Stomach (tissue), 19 donors: ENCODE measurements at places on chromosomes 2 and 18. TPM values are rescaled to one million over a fixed set of nuclear protein-coding genes. Genes with fewer than 3 reads are reported as not detected.
A peak's percentile ranks its signal among the peaks of the same experiment; 100 is the strongest.

DSC2 gene
- total RNA-seq, result 11.2 TPM

AGAP1 gene
- total RNA-seq, result 70.7 TPM

EDAR gene
- total RNA-seq, result not detected

SLC16A14 gene
- total RNA-seq, result not detected

MOGAT1 gene
- not detected for total RNA-seq

IWS1 gene
- total RNA-seq, result 92.2 TPM

OR6B2 gene
- total RNA-seq, result not detected

GALNT3 gene
- 134 TPM for total RNA-seq

ADI1 gene
- total RNA-seq, result 25.1 TPM

KRCC1 gene
- 22.6 TPM for total RNA-seq

GRCh38 chr2:106963156-106963555 lies 77.2 kb upstream of the ST6GAL2 start:
- H3K4me3 ChIP-seq, result no peak overlapping the region
- no peak overlapping the region for H3K27ac ChIP-seq
- H3K27me3 ChIP-seq, result no peaks in the 10 kb centered on the region
- no peaks in the 10 kb centered on the region for H3K36me3 ChIP-seq
- no peaks in the 10 kb centered on the region for H3K4me1 ChIP-seq

DNA sequence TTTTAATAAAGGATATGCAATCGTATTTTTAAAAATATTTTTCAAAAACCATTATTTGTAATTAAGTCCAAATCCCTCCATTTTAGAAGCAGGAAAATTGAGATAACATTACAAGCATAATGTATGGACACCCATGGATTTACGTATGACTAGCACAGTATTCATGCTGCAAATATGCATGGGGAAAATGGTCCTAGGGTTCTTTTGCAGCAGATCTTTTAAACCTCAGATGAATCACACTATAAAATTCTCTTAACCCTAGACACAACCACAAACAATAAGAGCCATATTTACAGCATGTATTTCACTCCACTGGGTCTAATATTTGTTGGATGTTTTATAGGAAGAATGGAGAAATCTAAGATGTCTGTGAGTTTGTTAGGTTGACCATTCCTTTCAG lies 453.4 kb downstream of the TGIF1 start:
- no peak overlapping the region for H3K27ac ChIP-seq
- no peaks in the 10 kb centered on the region for H3K4me1 ChIP-seq
- H3K36me3 ChIP-seq, result no peaks in the 10 kb centered on the region
- H3K4me3 ChIP-seq, result no peak overlapping the region
- H3K27me3 ChIP-seq, result no peaks in the 10 kb centered on the region

GRCh38 chr2:128667391-128667790 lies 348.7 kb upstream of the HS6ST1 start:
- DNase-seq, result no peak
- no peaks in the 10 kb centered on the region for H3K27me3 ChIP-seq
- no peaks in the 10 kb centered on the region for H3K36me3 ChIP-seq
- no peak overlapping the region for H3K27ac ChIP-seq
- H3K4me1 ChIP-seq, result no peaks in the 10 kb centered on the region

DNA sequence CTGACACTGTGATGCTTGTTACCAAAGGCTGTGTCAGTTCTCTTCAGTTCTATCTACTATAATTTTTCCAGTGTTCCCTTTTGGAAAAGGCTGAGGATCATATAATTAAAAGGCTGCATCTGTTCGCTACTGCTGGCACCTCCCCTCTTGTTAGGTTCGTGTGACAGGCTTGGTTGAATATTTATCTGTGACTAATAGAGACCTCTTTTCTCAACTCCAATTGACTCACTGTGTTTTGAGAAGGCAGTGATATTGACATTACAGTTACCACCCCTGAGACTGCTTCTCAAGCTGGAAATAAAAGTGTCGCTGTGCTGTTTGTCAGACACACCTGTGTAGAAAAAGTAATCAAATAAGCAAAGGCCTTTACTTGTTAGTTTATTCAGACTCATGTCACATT lies 205.5 kb upstream of the KCNH7 start:
- H3K27me3 ChIP-seq, result no peaks in the 10 kb centered on the region
- H3K36me3 ChIP-seq, result no peaks in the 10 kb centered on the region
- H3K27ac ChIP-seq, result no peak overlapping the region
- no peak for DNase-seq

- H3K36me3 ChIP-seq, result peaks cover 12% of the 10 kb centered on the region
- H3K4me1 ChIP-seq, result peaks cover 55% of the 10 kb centered on the region
- H3K27me3 ChIP-seq, result no peaks in the 10 kb centered on the region
- DNase-seq, result peak; percentile 34
- H3K27ac ChIP-seq, result peak overlapping the region; percentile 93
- H3K4me3 ChIP-seq, result peak overlapping the region; percentile 63
Measured at GRCh38 chr2:73985308-73986084, 786 bp downstream of the TET3 start.

DNA sequence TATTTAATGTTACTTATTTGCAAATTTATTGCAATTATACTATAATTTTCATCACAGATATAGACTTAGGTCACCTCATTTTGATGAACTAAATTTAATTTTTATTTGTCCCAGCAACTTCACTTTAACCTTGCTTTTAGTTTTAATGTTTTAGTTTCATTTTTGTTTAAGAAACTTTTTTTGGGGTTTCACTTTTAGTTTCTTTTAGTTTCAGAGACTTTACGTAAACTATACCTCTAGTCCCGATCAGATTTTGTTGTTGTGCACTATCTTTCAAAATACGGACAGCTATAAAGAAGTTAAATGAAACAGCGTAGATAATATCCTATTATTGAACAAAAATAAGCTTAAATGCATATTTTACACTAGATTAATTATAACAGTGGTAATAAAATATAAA lies 460.5 kb downstream of the ERBB4 start:
- no peaks in the 10 kb centered on the region for H3K4me1 ChIP-seq
- no peak for DNase-seq
- H3K36me3 ChIP-seq, result no peaks in the 10 kb centered on the region
- no peaks in the 10 kb centered on the region for H3K27me3 ChIP-seq
- H3K27ac ChIP-seq, result no peak overlapping the region
- no peak overlapping the region for H3K4me3 ChIP-seq

DNA sequence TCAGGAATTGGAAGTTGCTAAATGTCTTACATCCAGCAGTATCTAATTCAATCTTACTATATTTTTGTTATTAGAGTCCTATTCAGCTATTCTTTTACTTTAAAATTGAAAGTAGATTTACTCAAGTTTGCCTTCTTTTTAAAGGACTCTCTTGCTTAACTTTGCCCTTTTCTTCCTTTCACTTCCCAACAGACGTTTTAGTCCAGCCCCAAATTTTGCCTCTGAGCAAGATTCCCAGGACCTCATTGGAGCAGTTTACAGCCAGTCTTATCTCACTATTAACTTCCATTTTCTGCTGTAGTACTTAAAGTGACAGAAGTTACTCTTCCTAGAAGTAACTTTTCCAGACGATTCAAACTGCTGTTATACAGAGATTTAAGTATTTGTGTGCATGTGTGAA lies 1.7 kb upstream of the PRKD3 start:
- peak overlapping the region; percentile 90 for H3K27ac ChIP-seq
- no peaks in the 10 kb centered on the region for H3K36me3 ChIP-seq
- H3K27me3 ChIP-seq, result no peaks in the 10 kb centered on the region
- H3K4me1 ChIP-seq, result peaks cover 27% of the 10 kb centered on the region
- peak overlapping the region; percentile 78 for H3K4me3 ChIP-seq

GRCh38 chr2:73235315-73236028 lies 1.4 kb downstream of the CCT7 start:
- peaks cover 19% of the 10 kb centered on the region for H3K36me3 ChIP-seq
- peak overlapping the region; percentile 92 for H3K27ac ChIP-seq
- no peak for DNase-seq
- H3K4me3 ChIP-seq, result peak overlapping the region; percentile 81
- no peaks in the 10 kb centered on the region for H3K27me3 ChIP-seq

DNA sequence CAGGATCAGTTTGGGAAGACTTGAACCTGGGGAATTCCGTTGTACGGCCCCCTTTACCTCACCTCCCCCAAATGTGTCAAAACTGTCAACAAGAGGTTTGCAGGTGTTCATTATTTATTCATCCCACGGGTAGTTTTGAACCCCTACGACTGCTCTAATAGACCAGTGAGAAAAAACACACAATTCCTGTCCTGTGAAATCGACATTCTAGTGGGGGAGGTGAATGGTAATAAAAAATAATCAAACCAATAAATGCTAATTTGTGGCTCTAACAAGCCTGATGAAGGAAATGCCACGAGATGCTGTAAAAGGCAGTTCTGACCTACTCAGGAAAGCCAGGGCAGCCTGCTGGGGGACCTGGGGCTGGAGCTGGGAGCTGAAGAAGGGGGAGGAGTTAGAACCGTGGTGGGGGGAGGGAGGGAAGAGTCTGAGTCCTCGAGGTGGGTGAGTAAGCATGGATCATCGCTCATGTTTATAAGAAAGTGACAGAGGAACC lies 463 bp upstream of the DNAJB2 start:
- peaks cover 22% of the 10 kb centered on the region for H3K4me1 ChIP-seq
- no peak for DNase-seq
- H3K27me3 ChIP-seq, result no peaks in the 10 kb centered on the region
- peak overlapping the region; percentile 74 for H3K4me3 ChIP-seq
- peaks cover 23% of the 10 kb centered on the region for H3K36me3 ChIP-seq

- no peak overlapping the region for H3K4me3 ChIP-seq
- peaks cover 20% of the 10 kb centered on the region for H3K4me1 ChIP-seq
- H3K27me3 ChIP-seq, result no peaks in the 10 kb centered on the region
- H3K27ac ChIP-seq, result no peak overlapping the region
- no peaks in the 10 kb centered on the region for H3K36me3 ChIP-seq
Measured at GRCh38 chr18:519019-519879, 18.7 kb upstream of the COLEC12 start.

DNA sequence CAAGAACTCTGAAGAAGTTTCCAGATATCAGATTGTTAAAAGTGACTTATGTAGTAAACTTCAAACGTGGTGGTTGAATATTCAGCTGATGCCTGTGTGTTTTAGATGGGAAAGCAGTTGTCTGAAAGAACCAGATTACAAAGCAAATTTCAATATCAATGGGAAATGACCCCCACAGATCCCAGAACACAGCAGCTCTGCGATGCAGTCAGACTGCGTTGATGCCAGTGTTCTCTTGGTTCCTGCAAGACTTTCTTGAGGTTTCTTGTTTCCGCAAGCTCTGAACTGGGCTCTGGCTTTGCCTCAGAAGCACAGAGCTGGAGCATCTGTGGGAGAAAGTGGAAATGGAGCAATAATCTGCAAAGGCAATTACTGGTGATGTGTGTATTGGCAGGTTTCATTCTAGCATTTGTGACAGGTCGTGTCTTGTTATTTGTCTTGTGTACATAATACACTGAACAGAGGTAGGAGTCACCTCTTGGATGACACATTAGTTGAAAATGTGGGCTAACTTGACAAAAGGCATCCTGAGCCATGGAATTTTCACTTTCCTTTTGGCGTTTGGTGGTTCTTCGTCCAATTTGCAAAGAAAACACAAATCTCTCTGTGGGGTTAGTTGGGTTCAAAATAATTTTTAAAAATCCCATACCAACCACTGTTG lies 10.8 kb upstream of the LYPD6B start:
- no peaks in the 10 kb centered on the region for H3K36me3 ChIP-seq
- H3K27ac ChIP-seq, result no peak overlapping the region
- H3K27me3 ChIP-seq, result peaks cover 18% of the 10 kb centered on the region
- no peak for DNase-seq

- no peaks in the 10 kb centered on the region for H3K36me3 ChIP-seq
- no peak overlapping the region for H3K4me3 ChIP-seq
- no peak overlapping the region for H3K27ac ChIP-seq
- H3K27me3 ChIP-seq, result no peaks in the 10 kb centered on the region
- no peaks in the 10 kb centered on the region for H3K4me1 ChIP-seq
Measured at GRCh38 chr2:230097424-230097823, 28.7 kb upstream of the SLC16A14 start.

GRCh38 chr2:127309468-127309867 lies 15.5 kb upstream of the ERCC3 start:
- H3K27me3 ChIP-seq, result no peaks in the 10 kb centered on the region
- peaks cover 84% of the 10 kb centered on the region for H3K36me3 ChIP-seq
- no peak overlapping the region for H3K27ac ChIP-seq
- DNase-seq, result no peak
- H3K4me1 ChIP-seq, result no peaks in the 10 kb centered on the region

DNA sequence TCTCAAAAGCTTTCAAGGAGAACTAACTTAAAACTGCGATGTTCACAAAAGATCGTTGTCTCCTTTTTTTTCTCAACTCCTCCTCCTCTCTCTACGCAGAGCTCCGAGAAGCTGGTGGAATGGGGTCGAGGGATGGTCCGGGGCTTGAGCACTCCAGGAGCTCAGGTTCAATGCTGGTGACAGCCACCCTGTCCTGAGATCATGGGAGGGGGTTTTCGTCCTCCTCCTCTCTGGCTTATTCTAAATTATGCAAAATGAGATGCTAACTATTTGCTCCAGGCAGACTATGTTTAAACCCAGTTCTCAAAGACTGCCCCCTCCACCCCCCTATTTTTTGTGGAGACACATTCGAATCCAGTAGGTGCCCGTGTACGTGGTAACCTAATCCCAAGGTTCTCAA lies 11.8 kb downstream of the TSHZ1 start:
- no peak for DNase-seq
- H3K4me3 ChIP-seq, result no peak overlapping the region

GRCh38 chr2:134200036-134200618 lies 53.7 kb upstream of the MGAT5 start:
- no peak overlapping the region for H3K27ac ChIP-seq
- no peak overlapping the region for H3K4me3 ChIP-seq
- no peak for DNase-seq

DNA sequence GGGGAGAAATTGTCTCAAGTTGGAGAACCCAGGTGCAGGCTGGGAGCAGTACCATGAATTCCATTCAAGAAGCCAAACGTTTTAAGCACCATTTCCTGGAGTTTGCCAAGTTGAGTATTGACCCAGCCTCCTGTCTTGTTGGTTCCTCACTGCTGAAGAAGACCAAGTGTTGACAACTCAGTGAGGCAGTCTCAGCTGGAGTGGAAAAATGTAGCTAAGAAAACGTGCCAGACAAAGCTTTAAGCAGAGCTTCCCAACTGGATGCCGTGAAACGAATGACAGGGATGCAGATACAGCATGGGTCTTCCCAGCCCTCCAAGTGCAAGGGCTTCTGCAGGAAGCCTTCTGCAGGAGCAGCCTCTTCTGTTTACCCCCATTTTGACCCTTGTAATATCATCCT lies 778 bp upstream of the INPP1 start:
- H3K4me1 ChIP-seq, result peaks cover 28% of the 10 kb centered on the region
- peak; percentile 62 for DNase-seq
- peak overlapping the region; percentile 89 for H3K27ac ChIP-seq
- H3K27me3 ChIP-seq, result no peaks in the 10 kb centered on the region
